ENCODE measurements at places on chromosomes 16 and 17. TPM values are rescaled to one million over a fixed set of nuclear protein-coding genes. Genes with fewer than 3 reads are reported as not detected.
A peak's percentile ranks its signal among the peaks of the same experiment; 100 is the strongest.

GAS2L2 gene
- not detected for total RNA-seq

ZFHX3 gene
- total RNA-seq, result 2.2 TPM

DNA sequence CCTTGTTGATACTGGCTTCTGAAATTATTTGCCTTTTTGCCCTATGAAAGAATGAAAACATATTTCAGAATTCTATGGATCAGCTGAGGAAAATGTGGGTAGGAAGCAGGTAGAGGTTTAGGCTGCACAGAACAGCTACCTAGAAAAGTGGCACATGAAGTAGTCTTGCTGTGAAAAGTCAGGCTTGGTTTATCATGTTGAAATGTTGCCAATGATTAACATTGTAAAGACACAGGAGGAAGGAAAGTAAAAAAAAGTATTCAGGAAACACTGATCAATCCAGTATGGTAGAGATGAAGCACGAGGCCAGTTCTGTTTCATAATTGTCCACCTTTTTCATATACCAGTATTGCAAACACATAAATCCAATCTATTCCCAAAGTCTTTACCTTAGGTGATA lies 29.9 kb downstream of the ABCA6 start:
- DNase-seq, result no peak

DNA sequence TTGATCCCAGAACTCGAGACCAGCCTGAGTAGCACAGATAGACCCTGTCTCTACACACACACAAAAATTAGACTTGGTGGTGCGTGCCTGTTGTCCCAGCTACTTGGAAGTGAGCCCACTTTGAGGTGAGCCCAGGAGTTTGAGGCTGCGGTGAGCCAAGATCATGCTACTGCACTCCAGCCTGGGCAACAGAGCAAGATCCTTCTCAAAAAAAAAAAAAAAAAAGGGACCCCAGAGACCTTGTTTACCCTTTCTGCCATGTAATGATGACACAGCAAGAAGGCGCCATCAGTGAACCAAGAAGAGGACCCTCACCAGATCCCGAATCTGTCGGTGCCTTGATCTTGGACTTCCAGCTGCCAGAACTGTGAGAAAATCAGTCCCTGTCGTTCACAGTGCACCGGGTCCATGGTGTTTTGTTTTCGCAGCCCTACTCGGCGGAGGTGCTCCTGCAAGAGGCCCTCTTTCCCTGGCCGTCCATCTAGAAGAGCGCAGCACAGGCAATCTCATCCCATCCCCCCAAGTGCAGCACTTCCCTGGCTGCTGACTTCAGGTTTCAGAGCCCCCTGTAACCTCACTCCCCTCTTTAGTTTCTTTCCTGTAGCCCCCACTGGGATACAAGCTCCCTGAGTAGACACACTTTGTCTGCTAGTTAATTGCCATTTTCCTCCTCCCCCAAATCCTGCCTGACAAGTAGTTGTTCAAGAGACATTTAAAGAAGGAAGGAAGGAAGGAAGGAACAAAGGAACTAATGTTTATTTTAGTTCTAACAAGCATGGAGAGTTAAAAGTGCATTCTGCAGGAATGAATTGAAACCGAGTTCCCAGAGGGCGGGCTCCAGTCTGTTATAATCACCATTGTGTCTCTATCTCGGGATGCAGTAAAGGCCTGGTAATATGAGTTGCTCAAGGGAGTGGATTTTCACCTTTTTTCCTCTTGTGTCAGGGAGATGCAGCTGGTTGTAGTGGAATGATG lies 115.3 kb downstream of the SNX29 start:
- peak; percentile 52 for DNase-seq

MLYCD gene
- 3.4 TPM for total RNA-seq

MED13 gene
- 42.4 TPM for total RNA-seq

TMEM114 gene
- total RNA-seq, result not detected

ABCC3 gene
- not detected for total RNA-seq

- DNase-seq, result no peak
These were observed 201.2 kb upstream of the CACNG3 start for GRCh38 chr16:24054741-24055491.

DNA sequence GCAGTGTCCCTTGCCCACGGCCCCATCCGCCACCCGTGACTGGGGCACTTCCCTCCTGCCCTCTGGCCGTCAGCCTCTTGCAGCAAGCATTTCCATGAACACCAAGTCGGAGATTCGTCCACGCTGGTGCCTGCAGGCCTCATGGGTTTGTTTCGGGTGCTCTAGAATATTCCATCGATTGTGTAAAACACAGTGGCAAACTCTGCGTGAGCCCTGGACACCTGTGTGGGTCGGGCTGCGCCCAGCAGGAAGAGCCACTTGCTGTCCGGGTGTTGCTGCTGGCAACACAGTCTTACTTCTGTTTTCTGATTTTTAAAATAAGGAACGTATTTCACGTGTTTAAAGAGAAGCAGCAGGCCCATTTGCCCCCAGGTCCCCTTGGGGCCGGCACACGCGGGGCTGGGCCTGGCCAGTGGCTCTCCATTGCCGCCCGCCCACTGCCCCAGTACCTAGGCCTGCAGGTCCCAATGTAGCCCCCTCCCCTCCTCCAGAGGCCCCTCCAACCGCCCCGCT lies 10.0 kb downstream of the CYBC1 start:
- DNase-seq, result no peak

C17orf113 gene
- 0.85 TPM for total RNA-seq

DNA sequence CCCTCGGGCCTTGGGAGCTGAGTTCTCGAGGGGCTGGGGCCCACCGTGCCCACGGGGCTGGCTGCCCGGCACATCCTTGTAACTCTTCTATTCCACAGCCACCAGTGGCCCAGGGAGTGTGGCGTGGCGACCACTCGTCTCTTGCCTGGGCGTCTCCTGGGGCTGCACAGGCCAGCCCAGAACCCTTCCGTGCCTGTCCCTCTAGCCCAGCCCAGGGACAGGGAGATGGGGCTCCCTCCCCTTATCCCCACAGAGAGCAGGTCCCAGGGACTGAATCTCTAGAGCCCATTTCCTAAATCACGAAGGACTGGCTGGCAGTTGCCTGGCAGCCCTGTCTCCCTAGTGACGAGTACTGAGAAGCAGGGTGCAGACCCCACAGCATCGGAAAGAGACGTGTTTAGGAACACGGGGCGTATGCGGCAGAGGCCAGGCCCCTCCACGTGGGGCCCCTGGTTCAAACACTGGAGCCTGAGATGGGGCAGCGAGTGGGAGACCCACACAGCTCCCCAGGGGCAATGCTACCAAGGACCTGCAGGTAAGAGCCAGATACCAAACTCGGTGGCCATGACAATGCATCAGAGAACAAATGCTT lies 51.0 kb downstream of the TIMM22 start:
- DNase-seq, result no peak

- DNase-seq, result no peak
These were observed 3.2 kb downstream of the ACSF3 start for GRCh38 chr16:89096768-89097391.

DNA sequence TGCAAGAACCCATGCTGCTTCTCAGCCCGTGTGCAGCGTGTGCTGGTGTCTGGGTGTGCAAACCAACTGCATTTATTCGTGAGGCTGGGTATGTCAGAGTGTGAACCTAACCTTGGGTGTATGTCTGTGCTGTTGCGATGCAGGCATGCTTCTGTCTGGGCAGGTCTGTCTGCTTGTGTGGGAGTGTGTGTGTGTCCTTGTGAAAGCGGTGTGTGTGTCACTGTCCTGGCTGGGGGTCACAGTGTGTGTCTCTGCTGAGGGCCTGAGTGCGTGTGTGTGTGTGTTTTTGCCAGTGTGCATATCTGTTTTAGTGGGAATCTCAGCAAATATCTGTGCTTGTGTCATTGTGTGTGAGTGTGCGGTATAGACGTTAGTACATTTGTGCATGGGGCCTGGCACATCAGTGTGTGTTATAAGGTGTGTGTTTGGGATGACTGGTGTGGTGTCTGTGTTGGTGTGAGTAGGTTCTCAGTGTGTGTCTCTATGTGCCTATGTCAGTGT lies 121.8 kb downstream of the CYLD start:
- DNase-seq, result no peak

DNA sequence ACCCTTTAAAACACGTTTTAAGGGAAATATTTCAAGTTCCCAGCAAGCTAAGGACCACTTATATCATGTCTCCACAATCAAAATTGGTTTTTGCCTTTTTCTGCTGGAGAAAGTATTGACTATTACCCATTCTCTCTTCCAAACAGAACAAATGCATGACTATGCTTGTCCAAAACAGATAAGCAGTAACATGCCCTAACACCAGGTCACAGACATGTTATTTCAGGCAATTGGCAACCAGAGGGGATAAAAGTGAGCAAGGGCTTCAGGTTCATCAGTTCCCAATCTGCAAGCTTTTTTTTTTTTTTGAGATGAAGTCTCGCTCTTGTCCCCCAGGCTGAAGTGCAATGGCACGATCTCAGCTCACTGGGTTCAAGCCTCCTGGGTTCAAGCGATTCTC lies 15.0 kb downstream of the SKA2 start:
- DNase-seq, result no peak

- peak; percentile 98 for DNase-seq
These were observed 44.4 kb upstream of the ZFHX3 start for GRCh38 chr16:73092236-73092781.

DNA sequence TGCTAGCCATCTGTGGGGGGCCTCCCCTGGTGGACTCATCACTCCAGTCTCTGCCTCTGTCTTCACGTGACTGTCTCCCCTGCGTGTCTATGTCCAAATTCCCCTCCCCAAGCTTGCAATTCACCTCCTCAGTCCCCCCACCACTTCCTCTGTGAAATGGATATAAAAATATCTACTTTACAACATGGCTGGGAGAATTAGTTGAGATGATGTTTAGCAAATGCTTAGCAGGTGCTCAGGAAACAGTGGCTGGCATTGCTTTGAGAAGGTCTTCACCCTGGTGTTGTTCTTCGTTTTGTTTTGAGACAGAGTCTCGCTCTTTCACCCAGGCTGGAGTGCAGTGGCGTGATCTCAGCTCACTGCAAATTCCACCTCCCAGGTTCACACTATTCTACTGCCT lies 8.3 kb upstream of the ZCCHC14 start:
- no peak for DNase-seq

TBC1D28 gene
- not detected for total RNA-seq

DNA sequence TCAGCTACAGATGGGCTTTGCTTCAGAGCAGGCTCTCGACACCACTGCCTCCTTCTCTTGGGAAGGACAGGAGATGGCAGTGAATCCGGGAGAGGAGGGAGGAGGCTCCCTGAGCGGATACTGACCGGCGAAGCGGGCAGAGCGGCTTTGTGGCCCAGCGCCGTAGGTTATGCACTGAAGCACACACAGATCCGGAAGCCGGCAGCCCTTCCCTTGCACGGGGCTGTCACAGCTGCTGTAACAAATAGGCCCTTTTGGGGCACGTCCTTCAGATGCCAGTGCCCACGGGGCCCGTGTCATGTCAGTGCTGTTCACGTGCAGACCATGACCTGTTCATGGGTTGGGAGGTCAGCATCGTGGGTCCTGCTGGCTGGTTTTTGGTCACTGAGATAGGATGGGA lies 144.7 kb upstream of the CHMP6 start:
- DNase-seq, result no peak

SLC47A1 gene
- 17.0 TPM for total RNA-seq

GRCh38 chr17:17343160-17343735 lies 40.1 kb downstream of the NT5M start:
- no peak for DNase-seq

- no peak for DNase-seq
These were observed 86.5 kb downstream of the MYH13 start for GRCh38 chr17:10286324-10286723.

DNA sequence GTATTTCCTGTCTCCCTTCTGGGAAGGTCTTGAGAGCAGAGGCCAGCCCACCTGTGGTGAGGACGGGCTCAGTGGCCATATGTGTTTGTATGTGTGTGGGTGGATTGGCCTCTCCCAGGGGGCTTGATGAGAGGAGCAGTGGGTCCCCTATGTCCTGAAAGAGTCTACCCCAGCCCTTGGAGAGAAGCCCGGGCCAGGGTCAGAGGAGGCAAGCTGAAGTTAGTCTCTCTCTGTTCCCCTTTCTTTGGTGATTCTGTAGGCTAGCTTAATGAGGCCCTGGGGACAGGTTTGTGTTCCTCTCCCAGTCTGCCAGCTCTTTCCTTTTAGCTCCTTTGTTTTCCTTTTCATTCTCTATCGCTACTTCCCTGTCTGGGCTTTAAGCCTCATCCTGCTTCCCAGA lies 23.8 kb upstream of the NFATC3 start:
- no peak for DNase-seq

DNA sequence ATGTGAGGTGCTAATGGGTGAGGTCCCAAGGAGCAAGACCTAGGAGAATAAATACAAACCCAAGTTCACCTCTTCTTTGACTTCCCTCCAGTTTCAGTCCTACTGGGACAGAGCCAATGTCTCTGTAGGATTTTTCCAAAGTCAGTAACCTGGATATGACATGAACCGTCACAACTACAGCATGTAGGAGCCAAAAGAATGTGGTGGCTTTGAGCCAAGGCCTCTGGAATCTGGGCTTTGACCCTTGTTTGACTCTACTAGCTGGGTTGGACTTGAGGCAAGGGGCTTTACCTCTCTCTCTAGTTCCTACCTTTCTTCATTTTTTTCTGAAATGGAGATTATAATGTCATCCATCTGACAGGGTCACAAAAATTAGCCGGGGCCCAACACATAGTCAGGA lies 91.4 kb downstream of the CACNG3 start:
- no peak for DNase-seq

DNA sequence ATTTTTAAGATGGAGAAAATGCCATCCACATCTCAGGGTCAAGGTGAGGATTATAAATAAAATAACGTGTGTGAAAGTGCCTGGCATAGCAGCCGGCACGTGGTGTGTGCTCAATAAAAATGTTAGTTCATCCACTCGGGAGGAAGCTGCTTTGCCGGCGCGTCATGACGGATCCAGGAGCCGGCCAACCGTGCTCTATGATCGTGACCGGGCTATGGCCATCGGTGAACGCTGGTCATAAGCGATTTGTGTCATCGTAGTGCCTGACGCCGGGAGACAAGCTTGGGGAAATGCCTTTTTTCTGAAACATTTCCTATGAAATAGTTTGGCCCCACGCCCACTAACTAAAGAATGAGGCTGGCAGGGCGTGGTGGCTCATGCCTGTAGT lies 74.0 kb downstream of the CMC2 start:
- DNase-seq, result no peak

DNA sequence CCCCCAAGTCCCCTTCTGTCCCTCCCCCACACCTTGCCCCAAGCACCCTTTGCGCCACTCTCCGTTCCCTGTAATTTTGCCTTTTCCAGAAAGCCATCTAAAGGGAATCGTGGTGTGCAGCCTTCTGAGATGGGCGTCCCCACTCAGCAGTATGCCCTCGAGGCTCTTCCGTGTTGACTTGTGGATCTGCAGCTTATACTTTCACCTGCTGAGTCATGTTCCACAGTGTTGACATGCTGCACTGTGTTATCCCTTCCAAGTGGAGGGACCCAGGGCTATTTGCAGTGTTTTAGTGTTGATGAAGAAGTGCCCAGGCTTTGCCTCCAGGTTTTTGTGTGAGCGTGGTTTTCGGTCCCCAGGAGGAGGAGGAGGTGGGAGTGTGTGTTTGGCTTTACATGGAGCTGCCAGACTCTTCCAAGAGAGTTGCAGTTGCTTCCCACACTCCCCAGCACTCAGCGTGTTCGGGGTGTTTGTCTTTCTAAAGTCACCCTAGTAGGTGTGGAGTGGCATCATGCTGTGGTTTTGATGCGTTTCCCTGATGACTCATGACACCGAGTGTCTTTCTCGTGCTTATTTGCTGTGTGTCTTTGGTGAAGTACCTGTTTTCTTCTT lies 32.1 kb upstream of the JPT2 start:
- no peak for DNase-seq

ST6GALNAC1 gene
- 0.79 TPM for total RNA-seq

HSD17B1 gene
- total RNA-seq, result 0.82 TPM

- no peak for DNase-seq
These were observed 47.2 kb downstream of the ABCC1 start for GRCh38 chr16:15996432-15997109.

GRCh38 chr17:37605813-37606505 lies 3.3 kb downstream of the SYNRG start:
- no peak for DNase-seq

Measured in SK-MEL-5 (cell line).